ENCODE measurements at places on chromosomes 5 and 9.
A peak's percentile ranks its signal among the peaks of the same experiment; 100 is the strongest.

DNA sequence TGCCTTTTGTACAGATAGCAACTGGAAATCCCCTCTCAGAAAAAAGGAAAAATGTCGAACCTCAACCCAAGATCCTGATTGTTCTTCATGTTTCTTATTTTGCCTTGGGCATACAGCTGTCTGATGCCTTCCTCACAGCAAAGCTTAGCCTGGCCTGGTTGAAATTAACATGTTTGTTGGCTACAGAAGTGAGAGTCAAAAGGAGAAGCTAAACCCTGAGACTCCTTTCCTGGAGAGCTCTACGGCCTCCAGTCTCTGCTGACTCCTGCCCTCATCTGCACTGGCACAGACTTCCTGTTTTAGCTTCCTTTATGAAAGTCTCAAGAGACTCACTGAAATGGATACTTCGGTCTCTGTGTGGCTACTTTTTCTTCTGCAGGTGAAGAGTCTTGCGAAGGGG is 186.7 kb downstream of the PARP8 start:
- no peak for DNase-seq

- DNase-seq, result peak; percentile 30
Measured at GRCh38 chr5:172640822-172641358, at the start of gene NEURL1B. Gene NEURL1B, plus strand, starts transcription at chr5:172641263. Its CDS starts 144 bp downstream, at chr5:172641407.

DNA sequence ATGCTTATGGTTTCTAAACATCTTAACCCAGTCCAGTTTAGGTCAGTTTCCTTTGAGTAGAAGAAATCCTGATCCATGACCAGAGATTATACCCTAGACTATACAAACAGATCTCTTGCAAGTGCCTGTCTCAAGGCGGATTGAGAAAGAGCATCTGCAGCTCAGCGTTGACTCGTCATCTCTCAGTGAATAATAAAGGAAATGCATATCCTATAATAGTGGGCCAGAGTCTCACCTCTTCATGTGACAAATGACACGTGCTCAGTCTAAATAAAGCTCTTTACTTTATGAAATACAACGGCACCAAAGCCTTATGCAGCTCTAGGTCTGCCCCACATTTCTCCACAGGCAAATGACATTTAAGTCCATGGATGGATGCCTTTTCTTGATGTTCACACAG is 179.4 kb upstream of the NR3C1 start:
- DNase-seq, result no peak

DNA sequence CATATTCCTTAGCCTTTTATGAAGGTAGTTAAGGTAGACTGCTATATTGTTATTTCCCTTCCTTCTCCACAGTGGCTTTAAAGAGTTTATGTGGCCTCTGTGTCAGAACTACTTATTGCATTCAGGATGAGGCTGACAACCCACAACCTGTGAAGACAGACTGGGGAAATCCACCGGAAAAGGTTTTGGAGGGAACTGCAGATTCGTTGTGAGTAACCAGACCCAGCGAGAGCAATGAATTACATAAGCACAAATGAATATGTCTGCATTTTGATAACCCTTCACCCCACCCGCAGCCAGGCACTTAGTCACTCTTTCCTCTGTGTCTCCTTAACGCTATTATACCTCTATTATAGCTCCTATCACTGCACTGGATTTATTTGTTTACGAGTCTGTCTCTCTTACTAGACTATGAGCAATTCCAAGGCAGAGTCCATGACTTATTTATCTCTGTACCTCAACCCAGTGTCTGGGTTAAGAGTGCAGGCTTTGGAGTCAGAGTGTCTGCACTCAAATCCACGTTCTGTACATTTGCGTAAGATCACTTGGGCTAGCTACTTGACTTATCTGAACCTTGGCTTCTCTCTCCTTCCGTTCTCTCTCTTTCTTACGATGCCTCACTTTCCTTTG is 19.2 kb downstream of the KCTD16 start:
- peak; percentile 83 for DNase-seq

- no peak for DNase-seq
Measured at GRCh38 chr5:148352696-148353095, 17.3 kb downstream of the SPINK9 start.

DNA sequence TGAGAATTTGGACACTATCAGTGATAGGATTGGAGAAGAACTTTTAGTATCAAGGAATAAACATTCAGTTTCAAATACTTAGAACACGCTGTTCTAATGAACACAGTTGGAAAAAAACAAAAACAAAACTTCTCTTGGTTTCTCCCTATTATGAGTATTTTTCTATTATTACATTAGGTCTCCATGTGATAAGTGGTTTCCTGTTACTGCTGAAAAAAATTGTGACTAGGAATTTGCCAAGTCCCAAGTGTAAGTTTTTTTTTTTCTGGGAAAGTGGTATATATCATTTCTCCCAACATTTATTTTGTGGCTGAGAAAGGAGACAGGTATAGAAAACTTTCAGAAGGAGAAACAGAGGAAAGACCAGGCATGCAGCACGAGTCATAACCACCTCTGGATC is 41.1 kb downstream of the PCSK1 start:
- DNase-seq, result no peak

GRCh38 chr5:146656703-146657102 is 140.7 kb upstream of the GPR151 start:
- DNase-seq, result no peak

GRCh38 chr5:175098301-175098700 is 345.7 kb downstream of the DRD1 start:
- no peak for DNase-seq

DNA sequence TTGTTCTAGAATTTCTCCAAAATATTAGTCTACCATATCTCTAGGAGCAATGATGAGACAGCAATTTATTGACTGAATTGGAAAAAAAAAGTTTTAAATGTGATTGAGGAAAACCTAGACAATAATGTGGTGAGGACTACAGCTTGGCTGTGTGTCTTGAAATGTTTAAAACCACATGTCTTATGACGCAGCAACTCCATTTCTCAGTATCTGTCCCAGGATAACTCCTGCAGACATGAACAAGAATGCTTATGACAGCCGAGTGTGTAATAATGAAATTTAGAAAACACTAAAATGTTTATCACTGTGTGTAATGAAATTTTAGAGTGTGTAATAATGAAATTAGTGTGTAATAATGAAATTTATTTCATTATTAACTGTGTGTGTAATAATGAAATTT is 254.1 kb upstream of the DAPK1 start:
- DNase-seq, result no peak

DNA sequence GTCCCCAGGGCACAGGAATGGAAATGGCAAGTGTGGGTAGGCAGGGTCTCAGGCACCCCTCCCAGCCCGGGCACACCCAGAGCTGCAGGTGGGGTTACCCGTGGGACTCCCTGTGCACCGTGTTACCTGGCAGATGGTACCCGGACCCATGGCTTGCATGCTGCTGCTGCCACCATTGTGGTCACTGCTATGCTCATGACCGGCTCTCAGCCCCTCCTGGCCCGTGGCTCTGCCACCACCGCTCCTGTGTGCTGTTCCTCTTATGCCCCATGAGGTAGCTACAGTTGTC is 21.7 kb upstream of the HMCN2 start:
- DNase-seq, result no peak

- no peak for DNase-seq
Measured at GRCh38 chr9:121776001-121776738, 124.7 kb downstream of the DAB2IP start.

GRCh38 chr5:79396265-79396664 is 117.7 kb downstream of the HOMER1 start:
- DNase-seq, result no peak

- DNase-seq, result peak; percentile 22
Measured at GRCh38 chr5:36150676-36151433, 832 bp downstream of the LMBRD2 start.

- no peak for DNase-seq
Measured at GRCh38 chr5:102911973-102912372, 156.9 kb downstream of the PAM start.

GRCh38 chr5:98530224-98530623 is 243.2 kb upstream of the RGMB start:
- DNase-seq, result no peak

GRCh38 chr5:60287174-60287771 is 393.7 kb upstream of the PDE4D start:
- DNase-seq, result no peak

DNA sequence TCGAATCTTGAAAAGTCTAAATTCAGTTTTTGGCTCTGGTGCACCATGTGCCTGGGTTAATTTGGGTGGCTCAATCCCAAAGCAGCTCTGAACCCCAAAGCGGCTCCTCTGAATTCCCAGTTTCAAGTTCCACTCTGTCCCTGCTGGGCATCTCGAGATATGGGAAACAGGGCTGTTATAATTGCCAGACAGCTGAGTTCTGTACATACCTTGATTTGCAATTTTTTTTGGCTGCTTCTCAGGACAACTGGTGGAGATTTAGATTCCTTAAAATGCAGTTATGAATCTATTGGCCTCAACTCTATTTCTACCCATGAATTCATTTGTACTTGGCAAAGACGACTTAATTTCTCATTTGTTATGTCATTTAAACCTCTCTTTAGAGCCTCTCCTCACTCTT is 808.5 kb downstream of the TLE4 start:
- no peak for DNase-seq

Data from activated CD4-positive, alpha-beta T cell treated with anti-CD3 and anti-CD28 coated beads, Interleukin-2, amount 50 U/mL, for 4 hours (primary cell).